H4 (cell line): ENCODE measurements at places on chromosomes 2 and 18.

GRCh38 chr2:54457323-54458023 is 1.3 kb downstream of the SPTBN1 start:
- no peak for DNase-seq

GRCh38 chr2:197304556-197305011 is 6.0 kb downstream of the ANKRD44 start:
- no peak for DNase-seq

DNA sequence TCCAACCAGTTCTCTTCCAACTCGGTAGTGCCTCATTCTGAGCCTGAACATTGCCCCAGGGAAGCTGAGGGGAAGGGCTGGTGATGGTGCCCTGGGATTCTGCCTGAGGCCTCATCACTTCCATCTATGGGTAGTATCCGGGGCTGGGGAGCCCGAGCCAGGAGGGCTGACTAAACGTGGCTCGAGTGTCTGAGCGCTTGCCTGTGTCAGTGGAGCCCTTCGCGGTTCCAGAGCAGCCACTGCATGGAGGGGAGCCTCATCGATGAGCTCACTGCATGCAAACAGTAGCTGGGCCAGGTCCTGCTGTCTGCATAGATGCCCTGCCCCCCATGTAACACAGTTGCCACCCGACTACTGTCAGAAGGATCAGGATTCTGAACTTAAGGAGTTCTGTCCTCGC is 129.3 kb downstream of the GLI2 start:
- DNase-seq, result no peak

DNA sequence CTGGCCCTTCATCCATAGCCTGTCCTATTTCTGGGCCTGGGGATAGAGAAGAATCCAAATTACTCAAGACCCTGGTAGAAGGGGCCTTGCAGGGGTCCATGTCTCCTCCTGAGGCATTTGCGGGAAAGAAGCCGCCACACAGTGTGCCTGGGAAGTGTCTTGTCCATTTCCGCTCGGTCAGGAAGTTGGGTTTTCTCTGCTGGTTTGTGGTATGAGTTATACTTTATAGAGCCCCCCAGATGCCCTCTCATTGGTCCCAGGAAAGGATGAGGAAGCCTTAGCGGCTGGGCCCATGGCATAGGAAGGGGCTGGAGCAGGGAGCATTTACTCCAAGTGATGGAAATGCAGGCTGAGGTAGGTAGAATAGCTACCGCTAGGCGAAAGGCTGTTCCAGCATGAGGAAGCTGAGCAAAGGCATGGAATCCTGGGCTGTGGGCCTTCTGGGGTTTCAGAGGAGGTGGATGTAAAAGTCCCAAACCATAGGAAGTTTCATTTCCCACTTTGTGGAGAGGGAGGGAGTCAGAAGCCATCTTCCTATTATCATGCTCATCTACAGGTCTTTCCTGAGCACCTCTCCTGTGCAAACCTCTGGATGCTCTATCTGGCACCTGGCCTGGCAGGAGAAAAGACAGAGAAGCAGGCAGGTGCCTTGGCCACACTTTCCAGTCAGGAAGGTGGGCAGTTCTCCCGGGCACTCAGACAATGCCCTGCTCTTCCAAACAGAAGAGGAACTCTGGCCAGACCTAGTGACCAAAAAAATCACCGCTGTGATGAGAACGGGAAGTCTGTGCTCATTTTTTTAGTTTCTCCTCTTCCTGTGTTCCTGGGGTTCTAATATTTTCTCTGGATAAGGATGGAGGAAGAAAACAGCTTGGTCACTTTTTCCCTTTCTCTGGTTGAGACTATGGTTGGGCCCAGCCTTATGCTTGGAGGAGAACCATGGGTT is 2.6 kb upstream of the CD207 start:
- no peak for DNase-seq

DNA sequence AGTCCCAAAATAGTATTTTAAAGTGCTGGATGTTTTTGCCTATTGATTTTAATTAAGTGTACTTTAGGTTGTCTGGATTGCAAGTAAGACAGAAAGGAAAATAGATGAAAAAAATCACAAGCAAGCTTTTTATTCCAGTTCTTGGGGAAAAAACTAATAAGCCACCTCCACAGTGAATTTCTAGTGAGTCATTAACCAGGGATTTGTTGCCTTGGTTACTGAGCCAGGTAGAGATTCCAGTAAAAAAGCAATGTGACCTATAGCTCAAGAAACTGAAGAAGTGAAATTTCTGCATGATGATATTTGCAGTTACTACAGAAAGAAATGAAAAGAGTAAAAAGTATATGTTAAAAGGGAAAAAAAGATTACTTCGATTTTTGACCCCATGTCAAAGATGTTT is 160.6 kb downstream of the METTL4 start:
- peak; percentile 29 for DNase-seq
